ENCODE measurements at places on chromosomes 2 and 18.

GRCh38 chr2:231627384-231628120 lies 34.9 kb downstream of the TEX44 start:
- no peak for DNase-seq

- no peak for DNase-seq
Observed at GRCh38 chr2:162480067-162480466, 136.1 kb downstream of the GCA start.

DNA sequence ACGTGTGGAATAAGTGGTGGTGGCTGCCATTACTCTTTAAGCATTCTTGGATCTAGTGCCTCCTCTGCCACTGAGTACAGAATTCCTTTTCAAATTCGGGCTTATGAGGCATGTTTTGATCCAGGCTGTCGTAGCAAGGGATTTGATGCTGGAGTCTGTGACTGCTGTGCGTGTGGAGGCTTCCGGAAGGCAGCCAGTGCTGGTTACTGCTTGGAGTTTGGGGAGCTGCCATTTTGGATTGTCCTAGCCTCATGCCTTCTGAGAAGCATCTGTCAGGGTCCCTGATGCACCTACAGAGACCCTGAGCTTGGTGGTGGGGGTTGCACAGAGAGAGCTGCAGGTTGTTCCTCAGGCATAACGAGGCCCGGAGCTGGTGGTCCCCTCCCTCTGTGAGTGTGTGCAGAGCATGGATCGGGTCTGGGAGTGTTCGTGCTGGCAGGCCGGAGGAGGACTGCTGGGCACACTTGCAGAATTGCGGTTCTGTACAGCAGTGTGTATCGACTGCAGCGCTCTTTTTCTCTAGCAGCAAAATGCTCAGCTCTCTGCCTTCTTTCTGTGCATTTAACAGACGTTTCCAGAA lies 7.7 kb downstream of the HPCAL1 start:
- DNase-seq = no peak

GRCh38 chr18:27004056-27004829 lies 138.7 kb upstream of the AQP4 start:
- no peak for DNase-seq

- DNase-seq = no peak
Observed at GRCh38 chr2:41707790-41708451, 339.9 kb upstream of the PKDCC start.

- DNase-seq = no peak
Observed at GRCh38 chr18:70732188-70732587, 443.3 kb downstream of the SOCS6 start.

- DNase-seq = no peak
Observed at GRCh38 chr18:7646174-7646886, 79.2 kb downstream of the PTPRM start.

DNA sequence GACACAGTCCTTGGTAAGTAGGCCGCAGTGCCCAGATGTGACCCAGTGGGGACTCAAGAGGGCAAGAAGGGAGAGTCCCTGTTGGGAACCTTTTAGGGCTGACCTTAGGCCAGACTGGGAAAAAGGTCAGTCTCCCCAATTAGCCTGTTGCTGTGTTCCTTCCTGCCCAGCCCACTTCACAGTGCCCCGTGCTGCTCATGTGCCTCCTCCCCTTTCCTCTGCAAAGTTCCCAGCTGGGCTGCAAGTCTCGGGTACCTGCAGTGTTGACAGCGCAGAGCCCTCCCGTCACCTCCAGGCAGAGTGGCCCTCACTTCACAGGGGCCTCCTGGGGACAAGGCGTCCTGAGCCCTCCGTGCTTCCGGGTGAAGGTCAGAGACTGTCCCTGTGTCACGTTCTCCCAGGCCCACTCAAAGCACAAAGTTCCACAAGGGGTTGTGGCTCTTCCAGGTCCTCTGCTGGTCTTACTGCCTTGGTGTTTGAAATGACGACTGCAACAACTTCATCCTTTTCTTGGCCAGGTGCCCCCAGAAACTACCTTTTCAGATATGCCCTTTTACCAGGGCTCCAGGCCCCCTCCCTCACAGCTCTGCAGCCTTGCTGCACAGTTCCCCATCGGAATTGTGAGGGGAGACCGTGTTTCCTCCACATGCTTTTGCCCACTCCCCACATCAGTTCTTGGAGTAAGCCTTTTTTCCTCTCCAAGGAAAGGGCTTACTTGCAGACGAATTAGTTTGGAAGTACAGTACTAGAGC lies 225.8 kb downstream of the ALPK2 start:
- DNase-seq = no peak

DNA sequence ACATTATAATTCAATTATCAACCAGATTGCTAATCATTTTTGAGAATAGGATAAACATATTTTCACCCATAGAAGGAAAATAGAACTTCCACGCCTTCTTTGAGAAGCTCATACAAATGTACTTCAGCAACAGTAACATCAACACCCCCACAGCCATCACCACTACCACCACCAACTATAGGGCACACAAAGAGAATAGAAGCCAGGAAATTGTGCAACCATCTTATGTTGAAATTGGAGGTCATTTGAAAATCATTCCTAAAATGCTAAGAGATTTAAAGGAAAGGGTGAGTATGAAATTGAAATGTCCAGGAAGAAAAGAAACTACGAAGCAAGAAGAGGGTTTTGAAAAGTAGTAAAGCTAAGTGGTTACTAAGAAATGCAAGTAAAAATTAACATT lies 563.4 kb downstream of the ZNF804A start:
- no peak for DNase-seq

- no peak for DNase-seq
Observed at GRCh38 chr2:14717131-14717530, 84.6 kb downstream of the LRATD1 start.

- DNase-seq = no peak
Observed at GRCh38 chr18:28175930-28176697, 816 bp downstream of the CDH2 start.

DNA sequence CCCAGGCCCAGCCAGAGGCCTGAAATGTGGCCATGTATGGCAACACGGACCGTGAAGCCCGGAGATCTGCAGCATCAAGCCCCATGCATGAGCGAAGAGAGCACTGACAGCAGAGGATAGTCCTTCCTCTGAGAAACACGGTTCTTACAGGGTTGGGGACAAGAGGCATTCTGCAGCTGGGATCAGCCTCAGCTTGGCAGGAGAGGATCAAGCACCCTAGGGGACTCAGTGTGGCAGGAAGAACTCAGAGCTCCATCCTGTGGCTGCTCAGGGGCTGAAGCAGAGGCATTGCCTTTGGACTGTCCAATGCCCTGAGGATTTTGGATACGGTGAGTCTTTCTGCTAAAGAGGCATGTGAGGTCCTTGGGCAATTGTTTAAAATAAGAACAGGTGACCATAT lies 368.7 kb downstream of the ZNF516 start:
- DNase-seq = no peak

GRCh38 chr2:43406651-43407279 lies 180.4 kb upstream of the ZFP36L2 start:
- DNase-seq = no peak

GRCh38 chr2:220504938-220505503 lies 877.6 kb downstream of the SLC4A3 start:
- no peak for DNase-seq

DNA sequence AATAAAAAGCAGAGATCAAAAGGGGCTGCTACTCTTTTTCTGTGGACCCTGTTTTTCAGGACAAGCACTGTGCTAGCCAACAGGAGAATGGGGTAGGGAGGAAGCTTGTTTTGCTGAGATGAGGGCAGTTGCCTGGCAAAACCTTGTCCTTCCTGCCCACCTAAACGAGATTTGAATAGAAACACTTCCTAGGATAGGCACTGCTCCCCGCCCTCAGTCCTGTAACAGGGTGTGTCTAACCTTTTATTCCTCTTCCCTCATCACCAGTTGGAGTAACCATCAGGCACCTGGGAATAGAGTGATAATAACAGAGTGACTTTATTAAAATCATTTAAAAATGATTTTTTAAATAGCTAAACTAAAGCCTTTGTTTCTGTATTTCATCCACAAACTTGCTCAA lies 368.8 kb downstream of the LNPK start:
- DNase-seq = no peak

GRCh38 chr2:69619725-69620124 lies 23.8 kb downstream of the AAK1 start:
- no peak for DNase-seq

GRCh38 chr2:59041139-59041538 lies 800.0 kb upstream of the FANCL start:
- DNase-seq = no peak

- no peak for DNase-seq
Observed at GRCh38 chr18:13568443-13569392, 157.6 kb downstream of the FAM210A start.

DNA sequence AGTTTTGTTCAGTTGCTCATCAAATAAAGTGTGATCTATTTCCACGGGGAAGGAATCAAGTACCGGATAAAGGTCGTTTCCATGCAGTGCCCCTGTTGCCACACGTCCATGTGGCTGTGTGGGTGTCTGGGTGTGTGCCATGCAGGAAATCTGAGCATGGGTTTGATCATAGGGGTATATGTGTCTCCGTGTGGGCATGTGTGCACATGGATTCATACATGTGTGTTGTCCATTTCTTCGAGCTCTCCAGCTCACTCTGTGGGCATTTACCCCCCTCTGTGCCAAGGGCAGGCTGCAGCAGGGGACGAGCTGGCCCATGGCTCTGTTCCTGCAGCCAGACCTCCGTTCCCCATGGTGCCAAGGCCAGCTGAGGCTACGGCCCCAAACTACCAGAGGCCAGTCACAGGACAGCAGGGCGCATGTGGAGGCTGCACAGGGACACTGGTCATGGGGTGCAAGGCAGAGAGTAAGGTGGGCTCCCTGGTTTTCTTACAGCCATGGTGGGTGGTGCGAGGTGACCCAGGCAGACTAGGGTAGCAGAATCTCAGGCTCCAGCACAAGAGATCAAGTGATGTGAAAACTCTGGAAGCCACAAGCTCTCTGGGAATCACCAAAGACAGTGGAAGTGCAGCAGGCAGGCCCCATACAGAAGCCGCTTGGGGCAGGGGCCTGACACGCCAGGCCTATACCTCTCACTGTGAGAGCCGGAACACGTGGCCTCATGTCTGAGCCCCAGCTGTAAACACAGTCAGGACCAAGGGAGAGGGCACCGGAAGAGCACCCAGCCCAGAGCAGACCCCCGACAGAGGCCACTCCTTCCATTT lies 66.4 kb upstream of the RAB6C start:
- no peak for DNase-seq

GRCh38 chr18:35334821-35335220 lies 9.4 kb downstream of the ZNF24 start:
- DNase-seq = no peak

DNA sequence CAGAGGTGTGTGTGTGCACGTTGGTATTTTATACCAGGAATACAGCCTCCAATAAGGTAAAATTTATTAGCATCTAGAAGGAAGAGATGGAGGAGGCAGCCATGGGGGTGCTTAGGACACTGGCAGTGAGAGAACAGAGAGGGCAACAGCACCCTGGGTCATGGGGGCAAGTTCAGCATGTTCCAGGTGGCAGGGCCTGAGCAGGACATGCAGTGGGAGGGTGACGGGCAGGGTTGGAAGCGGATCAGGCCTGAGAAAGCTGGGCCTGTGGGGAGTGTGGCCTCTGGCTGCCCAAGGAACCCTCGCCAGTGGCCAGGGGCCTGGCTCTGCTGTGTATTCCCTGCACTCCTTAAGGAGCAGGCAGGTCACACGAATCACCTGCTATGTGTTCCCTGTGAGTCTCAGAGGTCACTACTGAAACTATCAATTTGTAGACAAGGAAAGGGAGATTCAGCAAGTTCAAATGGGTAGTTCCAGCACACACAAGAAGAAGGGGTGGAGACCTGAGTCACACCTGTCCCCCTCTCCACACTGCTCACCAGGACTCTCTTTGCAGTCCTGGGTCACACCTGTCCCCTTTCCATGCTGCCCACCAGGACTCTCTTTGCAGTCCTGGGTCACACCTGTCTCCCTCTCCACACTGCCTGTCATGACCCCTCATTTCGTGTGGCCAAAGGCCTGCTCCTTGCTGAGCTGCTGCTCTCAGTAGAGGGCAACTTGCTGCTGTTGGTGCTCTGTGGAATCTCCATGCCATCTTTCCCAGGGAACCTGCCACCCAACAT lies 463.9 kb upstream of the HS6ST1 start:
- no peak for DNase-seq

DNA sequence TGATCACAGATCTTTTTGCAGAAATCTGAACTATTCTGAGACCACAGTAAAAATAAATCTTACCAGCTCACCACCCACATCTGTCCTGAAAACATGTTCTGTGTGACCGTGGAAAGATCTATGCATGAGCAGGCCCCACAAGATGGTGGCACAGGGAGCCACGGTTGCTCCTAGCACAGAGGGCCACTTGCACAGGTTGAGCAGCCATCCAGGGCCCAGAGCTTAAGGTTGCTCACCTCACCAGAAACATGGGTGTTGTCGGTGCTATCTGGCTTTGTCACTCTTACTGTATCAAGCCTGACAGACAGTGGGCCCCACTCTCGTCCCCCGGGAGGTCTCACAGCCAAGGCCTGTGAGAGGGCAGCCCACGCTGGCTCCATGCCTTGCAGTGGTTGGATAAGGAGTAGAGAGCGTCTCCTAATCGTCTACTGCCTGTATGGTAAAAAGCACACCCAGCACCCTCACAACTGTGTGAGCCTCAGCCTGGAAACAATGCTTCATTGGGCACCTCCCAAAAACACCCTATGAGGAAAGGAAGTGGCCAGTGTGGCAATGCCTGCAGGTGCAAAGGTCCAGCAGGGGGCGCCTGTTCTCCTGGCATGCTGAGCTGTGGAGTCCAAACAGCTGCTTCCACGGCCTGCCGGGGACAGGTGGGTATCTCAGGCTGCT lies 19.6 kb downstream of the TUBB6 start:
- peak; percentile 57 for DNase-seq

GRCh38 chr2:45625824-45626223 lies 14.8 kb upstream of the SRBD1 start:
- no peak for DNase-seq

DNA sequence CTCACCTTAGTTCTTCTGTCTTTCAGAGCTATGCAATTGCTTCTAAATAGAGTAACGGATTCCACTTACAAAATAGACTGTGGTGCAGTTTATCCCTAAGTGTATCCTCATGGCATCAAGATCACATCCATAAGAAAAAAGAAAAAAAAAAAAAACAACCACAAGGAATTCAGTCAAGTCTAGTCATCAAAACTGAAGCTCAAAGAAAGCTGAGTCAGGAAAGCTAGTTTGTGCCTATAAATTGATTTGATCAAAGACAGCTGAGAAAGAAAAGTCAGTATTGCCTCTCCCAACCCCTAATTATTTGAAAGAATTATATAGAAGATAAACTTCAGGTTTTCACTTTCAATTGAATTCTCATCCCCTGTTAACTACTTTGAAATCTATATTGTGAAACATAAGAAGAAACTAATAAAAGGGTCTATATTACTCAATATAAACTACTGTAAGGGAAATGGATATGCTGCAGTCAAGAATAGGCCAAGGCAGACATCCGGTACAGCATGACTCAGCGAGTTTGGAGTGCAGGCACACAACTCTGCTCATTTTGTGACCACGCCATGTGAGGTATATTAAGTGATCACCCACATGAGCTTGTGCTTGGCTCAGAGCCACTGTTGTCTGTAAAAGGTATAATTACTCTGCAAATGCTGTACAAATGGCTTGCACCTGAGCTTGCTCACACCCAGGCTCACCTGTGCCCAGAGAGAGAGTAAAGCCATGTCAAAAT lies 568.1 kb upstream of the CRIM1 start:
- no peak for DNase-seq
